ENCODE measurements at places on chromosomes 2 and 18.

DNA sequence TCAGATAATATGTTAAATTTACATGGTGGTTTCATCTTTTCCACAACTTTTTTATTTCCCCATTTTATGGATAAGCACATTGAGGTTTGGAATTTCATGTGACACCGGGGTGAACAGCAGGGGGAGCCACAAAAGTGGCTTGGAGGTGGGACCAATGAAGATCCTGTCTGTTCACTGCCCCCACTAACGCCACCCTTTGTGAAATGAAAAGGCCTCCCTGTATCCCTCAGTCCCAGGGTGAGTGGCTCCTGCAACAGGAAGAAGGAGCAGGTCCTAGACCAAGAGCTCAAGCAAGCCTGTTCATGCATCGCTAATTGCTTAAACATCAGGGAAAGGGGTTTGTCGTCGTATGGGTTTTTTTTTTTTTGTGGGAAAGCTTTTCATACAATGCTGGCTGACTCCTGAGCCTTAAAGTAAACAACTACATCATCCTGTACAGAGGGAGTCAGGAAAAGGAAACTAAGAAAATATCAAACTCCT lies 267.8 kb upstream of the EPAS1 start:
- no peak for DNase-seq

- no peak for DNase-seq
Measured at GRCh38 chr2:95017836-95018235, 7.7 kb upstream of the MAL start.

DNA sequence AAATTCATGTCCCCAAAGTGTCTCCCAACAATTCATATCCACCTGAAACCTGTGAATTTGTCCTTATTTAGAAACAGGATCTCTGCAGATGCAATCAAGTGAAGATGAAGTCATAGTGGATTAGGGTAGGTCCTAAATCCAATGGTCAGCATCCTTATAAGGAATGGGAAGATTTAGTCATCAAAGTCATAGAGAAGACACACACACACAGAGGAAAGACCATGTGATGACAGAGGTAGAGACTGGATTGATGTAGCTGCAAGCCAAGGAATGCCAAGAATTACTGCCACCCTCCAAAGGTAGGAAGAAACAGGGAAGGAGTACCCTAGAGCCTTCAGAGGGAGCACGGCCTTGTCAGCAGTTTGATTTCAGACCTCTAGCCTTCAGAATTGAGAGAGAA lies 17.7 kb downstream of the ADD2 start:
- DNase-seq: no peak

DNA sequence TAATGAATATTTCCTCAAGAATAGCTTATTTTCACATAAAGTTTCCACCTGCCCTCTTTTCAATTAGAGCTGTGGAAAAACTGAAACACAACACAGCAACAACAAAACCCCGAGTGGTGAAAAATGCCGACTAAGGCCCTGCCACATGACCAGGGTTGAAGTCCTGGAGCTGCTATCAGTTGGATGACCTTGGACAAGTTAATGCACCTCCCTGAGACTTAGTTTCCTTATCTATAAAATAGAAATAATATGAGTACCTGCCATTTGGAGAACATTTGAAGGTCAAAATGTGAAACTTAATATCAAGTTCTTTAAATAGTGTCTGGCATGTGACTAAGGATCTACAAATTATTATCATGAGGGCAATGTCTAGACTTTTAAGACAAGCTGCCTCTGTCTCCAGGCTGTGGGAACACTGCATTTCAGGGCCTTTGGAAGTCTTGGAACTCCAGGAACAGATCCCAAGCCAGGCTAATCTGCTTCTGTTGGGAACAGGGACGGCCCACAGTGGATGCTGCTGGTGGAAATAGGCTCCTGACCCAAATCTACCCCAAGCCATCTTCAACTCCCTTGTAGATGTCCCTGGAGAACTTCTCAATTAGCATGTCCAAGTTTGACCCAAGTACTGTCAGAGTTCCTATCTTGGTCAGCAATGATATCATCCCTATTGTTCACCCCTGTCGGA lies 42.0 kb upstream of the TRIB2 start:
- DNase-seq: no peak

DNA sequence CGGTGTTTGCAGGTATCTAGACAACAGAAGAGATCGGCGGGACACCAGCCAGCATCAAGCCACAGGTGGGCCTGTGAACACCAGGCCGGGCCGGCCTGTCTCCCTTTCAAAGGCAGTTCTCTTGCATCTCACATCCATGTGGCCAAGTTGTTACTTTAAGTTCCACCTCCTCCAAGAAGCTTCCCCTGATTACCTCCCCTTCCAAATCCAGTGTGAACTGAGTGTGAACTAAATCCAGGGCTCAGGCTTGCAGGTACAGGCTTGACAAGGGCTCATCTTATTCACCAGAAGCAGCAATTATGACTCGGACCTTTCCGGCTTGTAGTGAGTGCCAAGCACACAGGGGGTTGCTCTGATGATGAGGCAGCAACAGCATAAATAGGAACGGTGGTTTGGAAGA lies 3.9 kb downstream of the CRACDL start:
- no peak for DNase-seq

DNA sequence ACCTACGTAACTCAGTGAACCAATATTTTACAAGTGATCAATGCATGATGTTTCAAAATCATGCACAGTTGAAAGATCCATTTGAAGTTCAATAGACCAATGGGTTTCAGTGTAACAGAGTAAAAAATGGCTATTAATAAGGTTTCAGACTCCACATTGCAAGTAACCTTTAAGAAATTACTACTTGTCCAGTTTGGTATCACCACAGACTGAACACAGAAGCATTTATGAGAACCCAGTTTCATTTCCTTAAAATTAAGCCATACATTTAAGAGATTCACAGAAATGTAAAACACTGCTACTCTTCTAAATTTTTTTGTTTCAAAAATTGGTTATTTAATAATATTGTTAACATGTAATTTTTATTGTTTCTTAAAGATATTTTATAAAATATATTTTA lies 98.9 kb upstream of the CHRNA1 start:
- no peak for DNase-seq

GRCh38 chr2:101832114-101832513 lies 134.6 kb downstream of the MAP4K4 start:
- no peak for DNase-seq

DNA sequence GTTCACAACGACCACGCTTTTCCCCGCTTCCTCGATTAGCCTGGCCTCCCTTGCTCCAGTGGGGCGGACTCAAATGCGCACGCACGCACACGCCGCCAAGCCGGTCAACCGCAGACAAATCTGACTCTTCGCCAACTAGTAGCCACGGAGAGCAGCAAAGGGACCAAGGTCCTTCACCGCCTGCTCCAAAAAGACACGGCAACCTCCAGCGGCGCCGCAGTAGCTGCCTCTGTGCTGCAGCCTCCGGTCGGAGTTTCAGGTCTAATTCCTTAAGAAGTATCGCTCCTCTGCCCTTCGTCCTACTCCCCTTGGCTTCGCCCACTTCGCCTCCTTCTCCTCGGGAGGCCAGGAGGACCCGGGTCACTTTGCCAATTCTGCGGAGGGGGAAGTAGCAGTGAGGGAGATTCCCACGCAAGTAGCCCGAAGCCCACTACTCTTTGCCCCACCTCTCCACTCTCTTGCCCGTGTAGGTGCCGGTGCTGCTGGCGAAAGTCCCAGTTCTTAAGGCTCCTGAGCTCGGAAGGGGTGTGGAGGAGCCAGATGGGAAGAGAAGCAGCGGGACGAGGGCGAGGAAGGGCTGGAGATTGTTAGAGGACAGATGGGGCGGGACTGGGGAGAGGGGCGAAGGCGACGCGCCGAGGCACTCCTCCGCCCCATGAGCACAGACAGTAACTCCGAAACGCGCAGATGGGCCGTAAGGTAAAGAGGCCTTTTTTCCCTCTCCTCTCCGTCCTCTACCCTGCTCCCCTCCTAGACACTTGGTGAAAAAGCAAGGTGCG lies 615 bp downstream of the AKAIN1 start:
- no peak for DNase-seq

DNA sequence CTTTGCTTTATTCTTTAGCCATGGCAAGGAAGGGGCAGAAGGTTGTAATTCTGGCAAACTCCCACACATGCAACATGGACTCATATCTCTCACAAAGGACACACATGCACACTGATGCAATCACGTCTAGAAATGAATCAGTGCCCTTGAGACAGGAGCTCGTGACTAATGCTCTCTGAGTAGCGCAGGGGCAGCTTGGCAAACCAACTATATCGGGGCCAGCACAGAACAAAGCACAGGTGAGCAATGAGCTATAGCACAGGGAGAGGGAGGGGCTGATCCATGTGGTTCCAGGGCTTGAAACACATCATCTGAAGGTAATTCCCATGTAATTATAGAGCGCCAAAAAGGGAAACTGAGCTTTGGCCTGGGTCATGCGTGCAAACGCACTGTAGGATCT lies 165.2 kb upstream of the KLF7 start:
- no peak for DNase-seq

DNA sequence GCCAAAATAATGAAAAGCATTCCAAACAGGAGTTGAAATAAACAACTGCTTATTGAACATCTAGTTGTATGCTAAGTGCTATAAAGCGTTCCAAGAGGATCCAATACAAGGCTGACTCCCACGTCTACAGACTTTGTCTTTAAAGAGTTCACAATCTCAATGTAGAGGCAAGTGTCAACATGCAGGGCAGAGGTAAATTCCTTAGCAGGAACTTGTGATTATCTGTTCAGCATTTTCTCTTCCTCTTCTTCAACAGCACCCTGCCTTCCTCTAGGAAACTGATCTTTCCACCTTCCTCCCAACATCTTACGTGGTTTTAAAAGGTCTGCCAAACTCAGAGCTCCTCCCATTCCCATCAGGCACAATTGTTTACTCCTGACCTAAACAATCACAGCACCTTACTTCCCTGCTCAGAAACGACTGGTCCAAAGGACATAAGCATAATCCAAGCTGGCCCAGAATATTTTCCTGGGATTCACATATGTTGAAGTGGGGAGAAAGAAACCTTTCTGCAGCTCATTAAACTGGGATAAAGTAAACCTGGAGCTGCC lies 83.9 kb downstream of the ITSN2 start:
- no peak for DNase-seq

DNA sequence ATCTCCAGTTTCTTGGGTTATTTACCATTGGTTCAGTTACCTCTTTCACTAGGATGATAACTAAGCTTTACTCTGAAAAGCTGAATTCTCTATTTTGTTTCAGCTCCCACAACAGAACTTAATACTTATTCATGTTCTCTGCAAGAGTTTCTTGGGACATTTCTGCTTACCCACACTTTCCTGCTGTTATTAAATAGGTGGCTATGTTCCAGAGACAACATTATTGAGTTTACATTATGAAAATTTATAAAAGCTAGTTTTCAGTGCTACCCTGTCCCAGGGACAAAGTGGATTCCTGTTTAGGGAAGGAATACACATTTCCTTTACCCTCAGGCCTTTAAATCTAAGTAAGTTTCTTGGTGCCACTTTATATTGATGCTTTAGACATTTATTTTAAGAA lies 7.0 kb upstream of the GPD2 start:
- DNase-seq: no peak

DNA sequence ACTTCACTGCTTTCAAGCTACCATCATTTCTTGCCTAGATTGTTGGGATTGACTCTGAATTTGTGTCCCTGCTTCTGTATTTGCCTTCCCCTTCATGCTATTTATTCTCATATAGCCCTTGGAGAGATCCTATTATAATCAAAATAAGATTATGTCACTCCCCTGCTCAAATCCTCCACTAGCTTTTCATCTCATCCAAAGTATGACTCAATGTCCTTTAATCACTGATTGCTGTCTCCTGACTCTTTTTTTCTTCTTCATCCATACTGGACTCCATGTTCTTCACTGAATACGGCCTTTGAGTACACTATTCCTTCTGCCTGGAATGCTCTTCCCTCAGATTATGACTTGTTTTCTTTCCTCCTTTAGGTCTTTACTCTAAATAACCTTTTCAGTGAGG lies 5.0 kb downstream of the RBKS start:
- DNase-seq: no peak

GRCh38 chr18:60549338-60549960 lies 176.9 kb upstream of the MC4R start:
- DNase-seq: no peak

GRCh38 chr2:26765475-26766200 lies 1.6 kb downstream of the SLC35F6 start:
- no peak for DNase-seq

DNA sequence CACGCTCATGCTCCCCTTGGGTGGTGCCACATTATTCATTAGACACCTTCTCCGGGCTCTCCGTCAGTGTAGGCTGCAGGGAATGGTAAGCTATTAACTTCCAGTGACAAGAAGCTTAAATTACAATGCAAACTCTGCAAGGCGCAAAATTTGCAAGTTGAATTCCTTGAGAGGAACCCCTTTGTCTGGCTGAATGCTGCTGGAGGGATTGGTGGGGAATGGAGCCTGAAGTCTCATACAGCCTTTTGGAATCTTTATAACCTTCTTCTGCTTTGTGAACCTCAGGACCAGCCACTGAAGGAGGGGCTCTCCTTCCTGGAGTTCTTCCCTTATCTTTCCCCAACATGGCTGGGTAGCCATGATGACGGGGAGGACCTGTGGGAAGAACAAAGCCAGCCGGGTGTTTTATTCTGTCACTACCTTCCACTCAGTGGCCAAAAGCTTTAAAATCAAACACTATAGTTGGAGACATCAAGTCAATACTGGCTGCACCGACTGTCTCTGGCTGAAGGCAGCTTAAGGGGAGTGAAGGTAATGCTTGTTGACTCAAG lies 220.9 kb upstream of the EPHA4 start:
- no peak for DNase-seq

DNA sequence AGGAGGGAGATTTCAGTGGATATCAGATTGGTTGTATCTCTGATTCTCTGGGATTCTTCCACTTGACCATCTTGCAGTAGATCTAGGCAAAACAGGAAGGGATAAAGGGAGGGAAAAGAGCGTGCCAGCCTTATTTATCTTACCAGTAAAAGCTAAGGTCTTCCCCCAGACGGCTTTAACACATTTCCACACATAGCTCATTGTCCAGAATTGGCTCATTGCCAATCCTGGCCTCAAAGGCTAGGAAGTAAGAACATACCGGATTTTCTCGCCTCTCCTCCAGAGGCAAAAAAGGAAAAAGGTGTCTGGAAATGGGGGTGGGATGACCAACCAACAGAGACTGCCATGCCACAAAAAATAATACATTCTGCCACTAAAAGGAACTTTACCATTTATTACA lies 411.6 kb upstream of the NRP2 start:
- no peak for DNase-seq

DNA sequence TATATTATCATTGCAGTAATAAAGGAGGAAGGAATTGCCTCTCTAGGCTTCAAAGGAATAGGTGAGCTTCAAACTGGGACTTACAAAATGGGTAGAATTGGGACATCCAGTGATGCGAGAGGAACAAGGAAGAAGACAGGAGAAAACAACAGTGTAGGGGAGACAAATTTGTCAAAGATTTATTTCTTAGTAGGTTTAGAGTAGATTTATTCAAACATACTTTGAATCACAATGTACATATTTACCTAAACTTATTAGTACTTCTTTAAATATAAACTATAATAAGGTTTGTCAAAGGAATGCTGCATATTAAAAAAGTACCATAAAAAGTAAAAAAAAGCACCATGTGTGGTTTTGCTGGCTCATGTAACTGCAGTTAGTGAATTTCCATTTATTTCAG lies 161.4 kb upstream of the CDH2 start:
- DNase-seq: no peak

Data from stimulated activated CD8-positive, alpha-beta memory T cell treated with anti-CD3 and anti-CD28 coated beads, Interleukin-7, amount 100 ng/mL, for 1 hour (primary cell).